ENCODE measurements at places on chromosomes 7 and 10. TPM values are rescaled to one million over a fixed set of nuclear protein-coding genes. Genes with fewer than 3 reads are reported as not detected.

Gene SFTPA1
- total RNA-seq, result not detected

Gene FAM149B1
- total RNA-seq, result 13.3 TPM

Gene EVX1
- not detected for total RNA-seq

Gene STEAP1B
- 0.19 TPM for total RNA-seq

Gene OR2A12
- not detected for total RNA-seq

Gene FAM25G
- not detected for total RNA-seq

Gene DEPP1
- 3.2 TPM for total RNA-seq

Gene BLVRA
- total RNA-seq, result 26.6 TPM

Gene NEUROG3
- not detected for total RNA-seq

Gene ZNF425
- total RNA-seq, result 0.57 TPM

Data from activated naive CD4-positive, alpha-beta T cell treated with anti-CD3 and anti-CD28 coated beads for 36 hours (primary cell).